ENCODE measurements at places on chromosomes 2 and 18.

DNA sequence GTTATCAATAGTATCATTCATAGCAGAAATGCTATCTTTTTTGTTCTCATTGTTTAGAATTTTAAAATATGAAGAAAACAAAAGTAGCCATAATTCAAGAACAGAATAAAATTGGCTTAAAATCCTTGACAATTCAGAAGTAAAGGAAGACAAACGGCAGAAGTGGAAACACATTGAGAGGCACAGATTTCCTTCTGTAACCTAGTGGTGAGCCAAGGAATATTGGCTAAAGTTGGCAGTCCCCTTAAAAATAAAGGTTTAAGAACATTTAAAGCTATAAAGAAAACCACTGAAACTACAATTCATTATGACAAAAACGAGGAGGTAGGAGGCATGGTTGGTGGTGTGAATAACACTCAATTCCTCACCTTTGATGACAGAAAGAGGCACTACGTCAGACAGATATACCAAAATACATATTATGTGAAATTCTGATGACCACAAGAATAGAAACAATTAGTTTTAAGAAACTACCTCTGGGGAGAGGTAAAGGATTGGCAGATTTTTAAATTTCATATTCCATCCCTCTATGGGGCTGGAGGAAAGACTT, 42.3 kb downstream of the SFT2D3 start:
- DNase-seq, result no peak

DNA sequence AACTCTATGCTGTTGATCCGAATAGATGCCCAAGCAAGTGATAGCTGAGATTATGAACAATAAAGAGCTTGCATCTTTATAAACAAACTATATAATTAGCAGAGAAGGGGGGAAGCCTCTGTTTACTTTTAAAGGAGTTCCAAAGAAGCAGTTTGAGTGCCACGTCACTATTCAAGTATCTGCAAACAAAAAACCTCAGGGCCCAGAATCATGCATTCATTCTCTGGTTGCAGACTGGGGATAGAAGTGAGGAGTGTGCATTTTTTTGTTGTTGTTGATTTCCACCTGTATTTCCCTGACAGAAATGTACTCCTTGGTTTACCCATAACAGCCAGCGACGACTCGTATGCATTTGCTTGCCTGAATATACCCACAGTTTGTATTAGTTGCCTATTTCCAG, 264.3 kb downstream of the PTGR3 start:
- DNase-seq, result no peak

- no peak for DNase-seq
These were observed 1155.8 kb upstream of the CHAC2 start for GRCh38 chr2:52611759-52612158.

DNA sequence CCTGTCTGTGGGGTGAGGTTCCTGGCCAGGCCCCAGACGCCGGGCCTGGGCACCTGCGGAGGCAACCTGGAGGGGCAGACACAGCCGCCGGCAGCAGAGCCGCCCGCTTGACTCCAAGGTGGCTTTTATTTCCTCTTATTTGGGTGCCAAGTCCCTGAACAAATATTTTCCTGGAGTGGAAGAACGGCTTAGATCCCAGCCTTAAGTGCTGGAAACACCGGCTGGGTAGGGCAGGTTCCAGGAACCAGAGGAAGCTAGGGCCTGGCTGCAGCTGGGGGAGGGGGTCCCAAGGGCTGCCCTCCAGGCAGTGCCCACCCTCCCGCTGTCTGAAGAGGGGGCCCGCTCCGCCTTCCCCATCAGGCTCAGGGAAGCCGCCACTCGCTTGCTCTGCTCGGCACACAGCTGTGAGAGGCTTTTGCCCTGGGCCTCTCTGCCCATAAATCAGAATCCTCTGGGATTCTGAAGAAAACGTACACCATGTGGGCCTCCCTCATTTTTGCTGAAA, 28.2 kb downstream of the SDC1 start:
- no peak for DNase-seq

- no peak for DNase-seq
These were observed 3.1 kb upstream of the KYNU start for GRCh38 chr2:142874293-142874814.

- no peak for DNase-seq
These were observed 540.7 kb upstream of the TMEFF2 start for GRCh38 chr2:192735447-192735846.

- no peak for DNase-seq
These were observed 361.2 kb downstream of the RND3 start for GRCh38 chr2:150126143-150126740.
